ENCODE measurements at places on chromosomes 1 and 21. TPM values are rescaled to one million over a fixed set of nuclear protein-coding genes. Genes with fewer than 3 reads are reported as not detected.

The BTG2 gene
- 18.3 TPM for total RNA-seq

The RNF223 gene
- total RNA-seq, result not detected

The SPRR2G gene
- not detected for total RNA-seq

DNA sequence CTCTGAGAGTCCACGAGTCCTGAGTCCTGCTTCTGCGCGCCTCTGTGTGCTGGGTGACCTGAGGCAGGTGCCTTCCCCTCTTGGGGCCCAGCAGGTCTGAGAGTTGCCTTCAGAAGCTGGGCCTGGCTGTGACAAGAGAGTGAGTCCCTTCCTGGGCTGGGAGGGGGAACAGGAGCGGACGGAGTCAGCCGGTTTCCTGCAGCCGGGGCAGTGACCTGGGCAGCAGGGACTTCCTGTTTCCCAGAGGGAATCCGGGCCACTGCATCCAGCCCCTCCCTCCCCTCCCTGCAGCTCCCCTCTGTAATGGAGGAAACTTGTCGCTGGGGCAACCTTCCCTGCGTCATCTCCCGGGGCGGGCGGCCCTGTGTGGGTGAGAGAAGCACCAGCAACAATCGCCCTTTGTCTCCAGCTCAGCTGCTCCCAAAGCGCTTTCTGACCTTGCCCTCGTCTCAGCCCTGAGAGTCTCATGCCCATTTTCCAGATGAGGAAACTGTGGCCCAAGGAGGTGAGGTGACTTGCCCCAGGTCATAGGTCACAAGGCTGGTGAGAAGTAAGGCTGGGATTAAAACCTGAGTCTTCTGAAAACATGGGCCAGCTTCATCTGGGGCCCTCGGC lies 61.1 kb downstream of the SDC3 start:
- H3K4me1 ChIP-seq, result peaks cover 31% of the 10 kb centered on the region
- H3K4me3 ChIP-seq, result peak overlapping the region; percentile 48
- DNase-seq, result peak; percentile 90
- H3K27ac ChIP-seq, result peak overlapping the region; percentile 40
- H3K36me3 ChIP-seq, result no peaks in the 10 kb centered on the region

DNA sequence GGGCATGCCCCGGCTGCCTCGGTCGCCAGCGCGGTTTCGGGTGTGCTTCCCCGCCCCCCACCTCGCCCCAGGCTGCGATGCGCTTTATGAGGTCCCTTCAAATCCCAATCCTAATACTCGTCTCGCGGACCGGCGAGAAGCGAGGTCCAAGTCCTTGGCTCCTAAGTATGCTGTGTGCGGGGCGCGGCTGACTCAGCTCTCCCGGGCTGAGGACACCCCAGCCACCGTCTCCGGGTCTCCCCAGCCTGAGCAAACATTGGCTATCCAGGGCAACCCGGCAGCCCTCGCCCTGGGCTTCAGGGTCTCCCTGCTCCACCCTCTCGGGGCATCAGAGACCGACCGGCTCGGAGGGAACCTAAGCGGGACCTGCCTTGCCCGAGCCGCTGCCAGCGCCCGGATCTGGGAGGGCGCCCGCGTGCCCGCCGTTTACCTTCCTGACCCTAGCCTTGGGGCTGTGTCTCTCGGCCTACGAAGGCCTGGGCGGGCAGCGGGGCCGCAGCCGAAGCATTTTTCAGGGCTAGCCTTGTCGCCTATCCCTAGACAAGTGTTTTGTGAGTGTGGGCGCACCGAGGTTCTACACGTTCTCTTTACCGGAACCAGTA lies 1.2 kb downstream of the ITPKB start:
- peaks cover 15% of the 10 kb centered on the region for H3K4me1 ChIP-seq
- no peaks in the 10 kb centered on the region for H3K36me3 ChIP-seq
- H3K4me3 ChIP-seq, result peak overlapping the region; percentile 49
- H3K27ac ChIP-seq, result no peak overlapping the region
- H3K27me3 ChIP-seq, result peaks cover 14% of the 10 kb centered on the region

- H3K27me3 ChIP-seq, result no peaks in the 10 kb centered on the region
- no peak for DNase-seq
- no peak overlapping the region for H3K27ac ChIP-seq
- H3K36me3 ChIP-seq, result peaks cover 86% of the 10 kb centered on the region
- H3K4me1 ChIP-seq, result peaks cover 16% of the 10 kb centered on the region
Measured at GRCh38 chr1:55129194-55129728, 85.9 kb downstream of the USP24 start.

GRCh38 chr21:35026617-35027562 lies 22.2 kb downstream of the RUNX1 start:
- peaks cover 71% of the 10 kb centered on the region for H3K4me1 ChIP-seq
- DNase-seq, result peak; percentile 95
- no peaks in the 10 kb centered on the region for H3K27me3 ChIP-seq
- H3K4me3 ChIP-seq, result no peak overlapping the region
- H3K36me3 ChIP-seq, result no peaks in the 10 kb centered on the region
- H3K27ac ChIP-seq, result peak overlapping the region; percentile 73

- no peaks in the 10 kb centered on the region for H3K27me3 ChIP-seq
- peak; percentile 88 for DNase-seq
- peaks cover 100% of the 10 kb centered on the region for H3K4me1 ChIP-seq
Measured at GRCh38 chr21:38989745-38990423, 184.2 kb downstream of the ETS2 start.

DNA sequence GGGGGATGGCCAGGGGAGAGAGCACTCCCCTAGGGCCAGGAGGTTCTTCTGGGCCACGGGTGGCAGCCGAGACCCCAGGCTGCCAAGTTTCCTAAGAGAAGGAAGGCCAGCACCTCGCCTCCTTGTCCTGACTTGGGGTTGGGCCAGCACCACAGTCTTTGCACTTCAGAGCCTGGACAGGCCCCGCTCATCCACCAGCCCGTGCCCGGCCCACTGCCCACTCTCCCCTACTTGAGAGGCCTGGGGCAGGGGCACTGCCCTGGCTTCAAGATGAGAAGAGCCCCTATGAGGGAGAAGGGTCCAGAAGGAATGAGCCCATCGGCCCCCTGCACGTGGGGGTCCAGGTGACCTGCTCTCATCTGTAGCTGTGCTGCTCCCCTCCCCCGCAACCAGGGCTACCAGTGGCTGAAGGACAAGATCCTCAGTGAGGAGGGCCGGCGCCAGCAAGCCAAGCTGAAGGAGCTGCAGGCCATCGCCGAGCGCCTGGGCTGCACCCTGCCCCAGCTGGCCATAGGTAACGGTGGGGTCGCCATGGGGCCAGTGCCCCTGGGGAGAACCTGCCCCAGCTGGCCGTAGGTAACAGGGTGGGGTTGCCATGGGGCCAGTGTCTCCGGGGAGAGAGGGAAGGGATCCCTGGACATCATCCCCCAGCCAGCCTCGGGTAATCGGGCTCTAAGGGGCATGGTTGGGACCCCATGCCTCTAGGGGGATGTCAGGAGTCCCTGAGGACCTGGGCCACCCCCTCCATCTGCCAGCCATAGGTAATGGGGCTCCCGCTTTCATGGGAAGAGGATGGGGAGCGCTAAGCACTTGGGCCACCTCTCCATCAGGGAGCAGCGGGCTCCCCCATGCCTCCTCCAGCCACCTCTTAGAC lies 50.8 kb downstream of the KCNAB2 start:
- no peaks in the 10 kb centered on the region for H3K4me1 ChIP-seq
- DNase-seq, result no peak
- H3K27ac ChIP-seq, result no peak overlapping the region
- H3K36me3 ChIP-seq, result no peaks in the 10 kb centered on the region

Measured in HepG2 (cell line).